Activated naive CD4-positive, alpha-beta T cell treated with anti-CD3 and anti-CD28 coated beads for 36 hours (primary cell): ENCODE measurements at places on chromosomes 2 and 18. TPM values are rescaled to one million over a fixed set of nuclear protein-coding genes. Genes with fewer than 3 reads are reported as not detected.

Gene CRYGC
- not detected for total RNA-seq

Gene CCDC178
- total RNA-seq, result not detected

- DNase-seq, result no peak
Observed at GRCh38 chr2:233343171-233343705, 11.1 kb upstream of the DGKD start.

- peak; percentile 84 for DNase-seq
Observed at GRCh38 chr18:58768293-58768974, 96.2 kb upstream of the ZNF532 start.

DNA sequence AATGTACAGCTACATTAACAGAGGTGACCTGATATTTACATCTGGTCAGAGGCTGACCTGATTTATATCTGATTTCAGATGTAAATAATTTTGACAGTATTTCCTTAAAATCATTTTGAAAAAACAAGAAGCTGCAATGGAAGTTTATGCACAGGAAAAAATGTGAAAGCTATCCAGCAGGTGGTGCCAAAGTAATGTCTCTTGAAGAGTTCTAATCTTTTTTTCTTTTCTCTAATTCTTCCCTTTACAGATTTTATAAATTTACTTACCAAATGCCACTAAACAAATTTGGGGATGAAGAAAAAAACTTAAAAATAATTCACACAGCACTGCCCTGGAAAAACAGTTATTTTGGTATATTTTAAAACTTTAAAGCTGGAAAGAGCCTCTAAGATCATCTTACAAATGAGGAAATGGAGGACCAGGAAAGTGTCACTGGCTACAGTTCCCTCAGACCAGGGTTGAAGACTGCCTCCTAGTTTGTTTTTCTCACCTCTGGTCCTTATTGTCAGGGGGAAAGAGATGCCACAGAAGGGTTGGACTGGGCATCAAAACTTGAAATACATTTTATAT lies 16.4 kb upstream of the FBLN7 start:
- peak; percentile 75 for DNase-seq

Gene ST6GAL2
- not detected for total RNA-seq

Gene ELOA2
- not detected for total RNA-seq

DNA sequence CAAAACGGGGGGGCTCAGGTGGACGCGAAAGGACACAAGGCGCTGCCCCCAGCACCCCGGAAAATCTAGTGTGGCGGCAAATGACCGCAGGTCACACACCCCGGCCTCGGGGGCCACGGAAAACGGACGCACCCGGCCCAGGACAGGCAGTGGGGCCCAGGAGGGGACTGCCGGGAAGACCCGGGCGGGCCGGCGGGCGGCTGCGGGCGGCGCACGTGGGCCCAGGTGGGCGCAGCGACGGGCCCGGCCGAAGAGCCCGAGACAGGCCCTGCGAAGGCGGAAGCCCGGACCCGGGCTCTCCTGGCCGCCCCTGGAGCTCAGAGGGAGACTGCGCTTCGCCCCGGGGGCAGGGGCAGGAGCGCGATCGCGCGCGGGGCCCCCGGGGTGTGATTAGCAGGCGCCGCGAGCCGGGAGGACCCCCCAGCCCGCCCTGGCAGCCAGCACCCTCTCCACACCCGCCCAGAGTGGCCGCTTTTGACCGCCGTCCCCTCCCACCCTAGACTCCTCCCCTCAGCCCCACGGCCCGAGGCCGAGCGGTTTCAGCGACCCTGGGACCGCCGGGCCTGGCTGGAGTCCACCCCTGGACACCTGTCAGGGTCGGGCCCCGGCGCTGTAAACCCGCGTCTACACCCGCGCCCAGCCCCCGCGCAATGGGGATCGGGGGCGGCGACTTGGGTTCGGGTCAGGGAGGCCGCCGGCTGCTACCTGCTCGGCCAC lies 773 bp downstream of the MBP start:
- peak; percentile 26 for DNase-seq

DNA sequence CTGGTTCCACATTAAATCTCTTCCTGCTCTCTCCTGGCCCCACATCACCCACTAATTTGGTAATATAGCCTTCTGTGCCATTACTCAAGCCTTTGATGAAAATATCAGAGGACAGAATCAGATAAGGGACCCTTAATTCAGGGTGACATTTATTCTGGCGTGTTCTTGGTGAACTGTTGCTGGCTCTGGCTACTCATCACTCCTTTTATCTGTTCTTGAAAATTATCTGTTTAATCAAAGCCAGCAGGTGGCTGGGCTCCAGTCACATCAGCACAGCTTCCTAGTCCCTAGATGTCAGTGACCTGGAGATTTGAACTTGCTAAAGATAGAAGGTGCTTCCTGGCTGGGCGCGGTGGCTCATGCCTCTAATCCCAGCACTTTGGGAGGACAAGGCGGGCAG lies 26.9 kb upstream of the SLC35F6 start:
- DNase-seq, result no peak

Gene SERPINB13
- not detected for total RNA-seq

- DNase-seq, result no peak
Observed at GRCh38 chr2:196750291-196750923, 49.1 kb downstream of the GTF3C3 start.

DNA sequence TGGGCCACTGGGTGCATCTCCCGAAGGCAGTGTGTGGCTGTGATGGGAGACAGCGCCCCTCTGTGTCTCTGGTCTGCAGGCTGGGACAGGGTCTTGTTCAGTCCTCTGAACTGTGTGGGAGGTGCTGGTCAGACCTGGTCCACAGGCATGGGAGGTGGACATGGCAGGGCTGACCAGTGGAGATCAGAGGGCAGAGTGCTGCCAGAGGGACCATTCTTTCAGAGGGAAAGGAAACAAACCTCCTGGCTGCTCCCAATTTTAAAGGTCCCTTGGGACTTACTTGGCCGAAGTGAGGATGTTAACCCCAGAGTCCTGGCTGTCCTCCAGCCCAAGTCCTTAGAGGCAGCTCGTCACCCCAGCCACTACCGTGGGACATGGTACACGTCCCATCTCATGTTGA lies 4.0 kb downstream of the CAPN13 start:
- no peak for DNase-seq

Gene ERICH2
- total RNA-seq, result not detected

DNA sequence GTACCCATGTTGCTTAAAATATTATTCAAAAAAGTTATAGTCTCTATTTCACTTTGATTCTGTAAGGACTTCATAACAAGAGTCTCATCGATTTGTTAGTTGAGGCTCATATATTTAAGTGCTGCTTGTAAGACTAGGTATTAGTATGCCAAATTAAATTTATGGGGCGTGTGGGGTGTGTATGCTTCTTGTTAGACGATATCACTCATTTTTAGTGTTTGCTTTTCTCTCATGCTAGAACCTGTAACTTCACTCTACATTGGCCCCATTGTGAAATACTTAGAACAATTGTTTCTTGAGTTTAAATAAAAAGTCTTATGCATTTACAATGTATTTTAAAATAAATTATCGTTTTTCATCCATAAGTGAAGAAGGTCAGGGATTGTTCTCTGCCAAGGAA lies 63.6 kb downstream of the CTNNA2 start:
- DNase-seq, result no peak

GRCh38 chr2:43311276-43311675 lies 84.9 kb upstream of the ZFP36L2 start:
- no peak for DNase-seq

Gene FAM161A
- 5.0 TPM for total RNA-seq

DNA sequence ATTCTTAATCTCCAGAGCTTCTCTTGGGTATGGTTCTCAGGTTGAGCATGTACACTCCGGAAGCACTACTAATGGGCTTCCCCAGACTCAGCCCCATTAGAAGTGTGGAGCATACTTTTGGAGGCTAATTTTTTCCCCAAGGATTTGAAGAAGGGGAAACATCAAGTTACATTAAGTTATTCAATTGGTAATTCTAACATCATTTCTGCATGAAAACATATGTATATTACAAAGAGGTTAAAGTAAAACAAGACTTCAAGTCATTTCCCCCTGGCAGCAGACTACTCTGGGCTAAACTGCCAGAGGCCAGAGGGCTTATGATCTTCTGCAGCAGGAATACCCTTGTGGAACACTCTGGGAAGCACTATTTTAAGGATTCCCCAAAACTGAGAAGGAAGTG lies 227.7 kb upstream of the STK17B start:
- no peak for DNase-seq
